ENCODE measurements at places on chromosomes 3 and 15.

DNA sequence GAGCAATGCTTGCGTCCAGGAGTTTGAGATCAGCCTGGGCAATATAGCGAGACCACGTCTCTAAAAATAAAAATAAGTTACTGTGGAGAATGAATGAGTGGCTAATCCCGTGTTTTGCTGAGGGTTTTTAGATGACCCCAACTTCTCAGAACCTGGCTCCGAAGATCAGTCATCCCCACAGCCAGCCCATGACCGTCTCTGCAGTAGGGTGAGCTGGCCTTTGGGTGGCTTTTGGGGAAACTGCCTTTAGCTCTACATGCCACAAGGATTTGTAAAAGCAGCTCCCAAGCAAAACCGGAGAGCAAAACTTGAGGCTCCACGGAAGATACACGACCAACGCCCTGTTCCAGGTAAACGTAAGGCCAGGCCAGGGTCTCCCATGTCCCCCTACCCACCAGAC, 39.2 kb upstream of the TFRC start:
- DNase-seq = no peak

DNA sequence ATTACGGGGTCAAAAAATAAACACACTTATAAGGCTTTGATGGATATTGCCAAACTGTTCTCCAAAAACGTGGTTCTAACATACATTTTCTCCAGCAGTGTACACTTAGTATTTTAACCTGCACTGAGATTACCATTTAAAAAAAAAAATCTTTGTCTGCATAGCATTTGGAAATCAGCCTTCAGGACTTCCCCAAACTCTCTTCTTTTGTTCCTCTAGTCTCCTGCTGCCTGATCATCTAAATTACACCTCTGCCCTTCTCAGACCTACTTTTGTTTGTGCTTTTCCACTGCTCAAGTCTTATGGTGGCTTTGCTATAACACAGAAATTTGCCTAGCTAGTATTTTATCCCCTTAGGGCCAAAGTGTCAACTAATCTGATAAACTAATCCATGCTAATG, 3.8 kb downstream of the NCEH1 start:
- no peak for DNase-seq

- DNase-seq = no peak
These were observed 34.0 kb upstream of the ZPLD1 start for GRCh38 chr3:102400766-102401165.

GRCh38 chr3:132079147-132079546, 44.3 kb upstream of the CPNE4 start:
- DNase-seq = no peak

DNA sequence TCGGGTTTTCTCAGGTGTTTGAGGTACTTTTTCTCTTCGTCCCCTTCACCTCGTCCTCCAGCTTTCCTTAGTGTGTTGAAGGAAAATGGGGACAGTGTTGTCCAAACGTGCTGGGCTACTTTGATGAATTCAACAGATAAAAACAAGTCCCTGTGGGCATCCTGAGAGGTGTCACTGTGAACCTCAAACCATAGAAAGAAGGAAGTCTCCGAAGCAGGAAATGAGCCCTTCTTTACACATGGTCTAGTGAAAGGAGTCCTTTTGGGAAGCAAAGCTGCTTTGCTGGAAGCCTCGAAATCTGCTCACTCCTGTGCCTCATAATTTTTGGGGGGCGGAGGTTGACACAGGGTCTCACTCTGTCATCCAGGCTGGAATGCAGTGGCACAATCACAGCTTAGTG, 10.6 kb downstream of the IL17RB start:
- DNase-seq = no peak

DNA sequence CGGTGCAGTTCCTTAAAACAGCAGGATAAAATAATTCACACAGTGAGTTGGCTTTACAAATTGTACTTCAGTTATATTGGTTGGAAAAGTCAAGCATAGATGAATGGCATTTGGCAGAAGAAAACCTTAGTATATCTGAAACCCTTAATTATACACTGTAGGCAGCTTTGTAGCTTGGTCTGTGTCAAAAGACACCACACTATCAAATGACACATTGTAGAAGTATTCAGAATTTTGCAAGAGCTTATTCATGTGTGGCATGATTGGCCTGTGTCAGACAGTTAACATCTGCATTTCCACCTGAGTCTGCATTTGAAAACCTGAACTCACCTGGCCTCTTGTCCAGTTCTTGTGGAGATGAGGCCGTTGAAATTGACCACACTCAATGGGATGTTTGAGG, 13.8 kb downstream of the TMEM266 start:
- no peak for DNase-seq

DNA sequence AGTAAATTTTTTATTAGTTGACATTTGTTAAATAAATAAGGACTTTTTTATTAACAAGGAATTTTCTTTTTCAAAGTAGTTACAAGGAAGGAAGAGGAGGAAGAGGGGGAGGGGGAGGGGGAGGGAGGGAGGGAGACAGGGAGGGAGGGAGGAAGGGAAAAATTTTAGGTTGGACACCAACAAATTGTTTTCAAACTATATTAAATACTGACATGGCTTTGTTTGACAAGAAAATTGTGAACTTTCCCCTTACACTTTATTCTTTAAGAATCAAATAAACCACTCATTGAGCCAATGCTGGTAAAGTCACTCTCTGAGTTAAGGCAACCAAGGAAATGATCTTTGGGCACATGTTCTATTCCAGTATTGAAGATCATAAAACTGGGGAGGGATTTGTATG, 115.7 kb upstream of the PPP2R3A start:
- DNase-seq = no peak

- DNase-seq = no peak
These were observed 166.5 kb downstream of the GMNC start for GRCh38 chr3:190695994-190696393.

DNA sequence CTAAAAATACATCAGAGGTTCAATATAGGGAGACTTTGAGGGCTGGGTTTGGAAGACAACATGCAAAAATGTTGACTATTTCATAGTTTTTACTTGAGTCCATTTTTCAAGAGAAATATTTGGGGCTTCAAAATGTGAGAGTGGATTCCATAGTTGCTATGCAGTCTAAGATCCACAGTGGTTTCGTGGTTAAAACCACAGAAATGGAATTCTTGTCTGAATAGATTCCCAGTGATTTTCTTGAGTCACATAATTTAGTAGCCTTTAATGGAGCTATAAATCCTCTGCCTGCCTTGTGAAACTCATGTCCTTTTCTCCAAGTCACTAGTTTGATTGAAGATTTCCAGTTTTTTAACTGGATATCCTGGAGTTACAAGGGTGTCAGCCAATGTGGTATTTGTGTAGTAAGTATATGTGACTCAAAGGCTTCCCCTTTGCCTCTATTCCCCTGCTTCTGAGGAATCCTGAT, 94.7 kb upstream of the RBMS3 start:
- no peak for DNase-seq
